ENCODE measurements at places on chromosomes 4 and X.

DNA sequence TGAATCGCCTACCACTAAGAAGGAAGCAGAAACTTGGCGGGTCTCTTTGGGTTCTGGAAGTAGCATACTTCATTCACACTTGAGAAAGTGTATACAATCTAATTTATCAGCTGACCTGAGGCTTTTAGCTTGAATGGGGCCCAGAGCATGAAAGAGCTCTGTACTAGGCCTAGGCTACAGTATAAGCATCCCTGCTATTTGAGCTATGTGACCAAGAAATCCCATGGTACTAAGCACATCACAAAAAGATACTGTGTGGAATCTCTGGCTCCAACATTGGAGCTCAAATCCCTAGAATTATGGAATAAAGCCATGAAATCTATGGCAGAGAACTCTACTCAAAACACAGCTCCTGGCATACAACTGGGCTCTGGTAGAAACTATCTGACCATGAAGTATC is 43.9 kb upstream of the CCDC149 start:
- no peak for DNase-seq

DNA sequence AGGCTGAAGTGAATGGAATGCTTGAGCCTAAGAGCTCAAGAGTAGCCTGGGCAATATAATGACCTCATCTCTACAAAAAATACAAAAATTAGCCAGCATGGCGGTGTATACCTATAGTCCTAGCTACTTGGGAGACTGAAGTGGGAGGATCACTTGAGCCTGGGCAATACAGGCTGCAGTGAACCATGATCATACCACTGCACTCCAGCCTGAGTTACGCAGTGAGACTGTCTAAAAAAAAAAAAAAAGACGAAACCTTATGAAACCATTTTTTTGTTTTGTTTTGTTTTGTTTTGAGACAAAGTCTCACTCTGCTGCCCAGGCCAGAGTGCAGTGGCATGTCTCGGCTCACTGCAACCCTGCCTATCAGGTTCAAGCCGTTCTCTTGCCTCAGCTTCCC is 36.9 kb downstream of the TLR10 start:
- DNase-seq = no peak

DNA sequence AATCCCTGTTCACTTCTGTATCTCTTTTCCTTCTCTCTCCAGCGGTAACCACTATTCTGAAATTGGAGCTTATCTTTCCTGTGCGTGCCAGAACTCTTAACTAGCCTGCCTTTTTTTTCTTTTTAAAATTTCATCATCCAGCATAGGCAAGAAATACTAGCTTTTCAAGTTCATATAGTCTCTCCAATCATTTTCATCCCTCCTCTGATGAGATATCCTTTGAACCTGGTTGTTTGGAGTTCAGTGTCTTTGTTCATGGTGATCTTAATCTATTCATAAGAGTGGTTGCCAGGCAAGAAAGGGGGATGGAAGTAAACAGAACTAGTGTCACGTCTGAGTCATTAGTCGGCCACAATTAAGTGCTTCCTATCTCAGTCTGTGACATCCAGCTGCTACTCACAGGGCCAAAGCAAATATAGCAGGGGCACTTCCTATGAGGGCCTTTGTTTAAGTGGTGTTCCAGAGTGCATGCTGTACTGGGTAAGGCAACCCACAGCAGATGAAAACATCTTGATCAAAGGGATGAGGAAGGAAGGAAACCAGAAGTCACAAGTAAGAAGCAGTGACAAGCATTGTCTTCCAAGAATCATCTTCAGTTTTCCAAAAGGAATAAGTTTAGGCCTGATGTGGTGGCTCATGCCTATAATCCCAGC is 56.4 kb upstream of the XIAP start:
- no peak for DNase-seq

GRCh38 chr4:103306870-103307375 is 108.8 kb upstream of the CENPE start:
- no peak for DNase-seq

DNA sequence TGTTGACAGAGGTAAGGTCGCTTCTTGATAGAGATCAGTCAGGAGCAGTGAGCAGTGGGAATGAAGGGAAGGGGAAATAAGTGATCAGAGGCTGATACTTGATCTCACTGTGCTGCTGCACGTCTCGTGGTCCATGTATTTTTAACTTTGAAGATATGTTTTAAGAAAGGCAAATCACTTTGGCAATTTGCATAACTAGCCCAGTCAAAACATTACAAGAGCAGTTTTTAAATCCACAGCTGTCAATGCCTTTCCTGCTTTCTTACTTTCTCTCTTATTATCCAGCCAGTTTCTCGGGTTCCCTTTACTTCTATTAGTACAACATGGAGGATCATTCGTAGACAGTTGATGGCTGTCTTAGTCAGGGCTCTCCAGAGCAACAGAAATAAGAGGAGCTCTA is 472.8 kb downstream of the TMA16 start:
- no peak for DNase-seq

- no peak for DNase-seq
These were observed 71.1 kb upstream of the ZCCHC13 start for GRCh38 chrX:74232859-74233258.

DNA sequence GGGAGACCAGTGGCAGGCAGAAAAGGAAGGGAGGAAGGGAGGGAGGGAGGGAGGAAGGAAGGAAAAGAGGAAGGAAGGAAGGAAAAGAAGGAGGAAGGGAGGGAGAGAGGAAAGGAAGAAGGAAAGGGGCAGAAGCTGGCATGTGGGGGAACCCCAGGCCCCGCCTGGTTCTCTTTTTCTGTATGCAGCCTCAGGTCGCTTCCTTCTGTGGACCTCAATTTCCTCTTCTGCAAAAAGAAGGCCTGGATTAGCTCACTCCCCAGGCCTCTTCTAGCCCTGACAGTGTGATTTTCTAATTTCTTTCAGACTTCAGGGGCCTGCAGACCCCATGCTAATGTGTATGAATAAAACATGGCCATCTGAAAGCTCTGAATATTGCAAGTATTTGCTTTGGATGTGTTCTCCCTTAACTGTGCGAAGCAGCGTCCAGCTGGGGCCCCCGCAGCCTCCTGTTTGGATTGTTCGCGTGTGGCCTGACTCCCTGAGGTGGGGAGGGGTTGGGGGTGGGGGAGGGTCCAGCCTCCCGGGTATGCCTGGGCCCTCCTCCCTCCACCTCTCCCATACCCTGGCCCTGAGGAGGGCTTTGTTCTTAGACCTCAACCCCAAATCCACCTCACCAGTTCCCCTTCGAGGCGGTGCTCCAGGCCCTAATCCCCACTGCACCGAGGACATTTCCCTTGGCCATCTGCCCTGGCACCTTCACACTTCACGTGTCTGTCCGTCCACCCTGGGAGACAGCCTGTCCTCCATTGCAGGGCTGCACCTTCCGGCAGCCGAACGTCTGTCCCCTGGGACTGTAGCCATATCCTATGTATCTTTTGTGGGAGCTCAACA is 199.9 kb upstream of the ATP6AP2 start:
- no peak for DNase-seq

- no peak for DNase-seq
These were observed 34.5 kb downstream of the ELF4 start for GRCh38 chrX:130075777-130076176.

- DNase-seq = no peak
These were observed 47.3 kb downstream of the KCNIP4 start for GRCh38 chr4:21901281-21901680.

DNA sequence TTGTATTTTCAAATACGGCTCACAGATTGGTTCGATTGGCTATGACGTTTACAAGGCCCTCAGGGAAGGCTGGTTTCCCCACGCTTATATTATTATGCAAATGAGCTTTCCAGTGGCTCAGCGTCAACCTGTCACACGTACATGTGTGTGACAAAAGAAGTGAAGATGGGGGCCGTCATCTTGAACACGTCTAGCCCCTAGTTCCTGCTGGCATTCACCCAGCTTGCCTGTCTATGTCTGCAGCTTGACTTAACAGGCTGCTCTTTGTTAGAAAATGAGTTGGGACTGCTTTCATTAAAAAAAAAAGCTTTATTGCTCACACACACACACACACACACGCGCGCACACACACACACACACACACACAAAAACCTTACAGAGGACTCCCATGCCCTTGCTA is 283.6 kb upstream of the CTSO start:
- DNase-seq = no peak

GRCh38 chr4:111991163-111991562 is 154.1 kb upstream of the FAM241A start:
- DNase-seq = no peak

DNA sequence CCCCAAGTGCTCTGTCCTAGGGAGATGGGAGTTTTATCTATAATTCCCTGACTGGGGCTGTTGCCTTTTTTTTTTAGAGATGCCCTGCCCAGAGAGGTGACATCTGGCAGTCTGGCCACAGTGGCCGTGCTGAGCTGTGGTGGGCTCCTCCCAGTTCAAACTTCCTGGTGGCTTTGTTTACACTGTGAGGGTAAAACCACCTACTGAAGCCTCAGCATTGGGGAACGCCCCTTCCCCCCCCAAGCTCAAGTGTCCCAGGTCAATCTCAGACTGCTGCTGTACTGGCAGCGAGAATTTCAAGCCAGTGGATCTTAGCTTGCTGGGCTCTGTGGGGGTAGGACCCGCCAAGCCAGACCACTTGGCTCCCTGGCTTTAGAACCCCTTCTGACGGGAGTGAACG is 38.3 kb upstream of the CBLL2 start:
- DNase-seq = no peak

DNA sequence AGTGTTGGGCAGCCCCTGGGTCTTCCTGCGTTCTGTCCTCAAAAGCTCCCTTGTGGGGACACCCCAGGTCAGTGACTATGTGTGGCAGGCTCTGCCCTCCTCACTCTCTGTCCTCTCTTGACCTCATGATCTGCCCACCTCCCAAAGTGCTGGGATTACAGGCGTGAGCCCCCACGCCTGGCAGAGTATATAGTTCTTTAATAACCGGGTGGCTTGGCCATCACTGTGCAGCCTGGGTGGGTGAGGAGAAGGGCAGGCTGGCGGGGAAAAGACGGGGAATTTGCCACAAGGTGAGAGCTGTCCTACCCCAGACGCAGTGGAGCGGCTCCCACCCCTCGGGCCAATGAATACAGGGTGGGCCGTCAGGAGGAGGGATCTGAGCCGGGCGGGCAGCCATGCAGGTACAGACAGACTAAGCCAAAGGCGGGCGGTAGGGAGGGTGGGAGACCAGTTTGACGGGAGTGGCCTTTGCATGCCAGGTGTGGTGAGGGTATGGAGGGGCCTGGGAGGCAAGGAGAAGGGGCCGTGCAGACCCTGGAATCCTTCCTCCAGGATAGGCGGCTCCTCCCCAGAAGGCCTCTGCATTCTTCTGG is 2.5 kb downstream of the SH3BP2 start:
- no peak for DNase-seq

DNA sequence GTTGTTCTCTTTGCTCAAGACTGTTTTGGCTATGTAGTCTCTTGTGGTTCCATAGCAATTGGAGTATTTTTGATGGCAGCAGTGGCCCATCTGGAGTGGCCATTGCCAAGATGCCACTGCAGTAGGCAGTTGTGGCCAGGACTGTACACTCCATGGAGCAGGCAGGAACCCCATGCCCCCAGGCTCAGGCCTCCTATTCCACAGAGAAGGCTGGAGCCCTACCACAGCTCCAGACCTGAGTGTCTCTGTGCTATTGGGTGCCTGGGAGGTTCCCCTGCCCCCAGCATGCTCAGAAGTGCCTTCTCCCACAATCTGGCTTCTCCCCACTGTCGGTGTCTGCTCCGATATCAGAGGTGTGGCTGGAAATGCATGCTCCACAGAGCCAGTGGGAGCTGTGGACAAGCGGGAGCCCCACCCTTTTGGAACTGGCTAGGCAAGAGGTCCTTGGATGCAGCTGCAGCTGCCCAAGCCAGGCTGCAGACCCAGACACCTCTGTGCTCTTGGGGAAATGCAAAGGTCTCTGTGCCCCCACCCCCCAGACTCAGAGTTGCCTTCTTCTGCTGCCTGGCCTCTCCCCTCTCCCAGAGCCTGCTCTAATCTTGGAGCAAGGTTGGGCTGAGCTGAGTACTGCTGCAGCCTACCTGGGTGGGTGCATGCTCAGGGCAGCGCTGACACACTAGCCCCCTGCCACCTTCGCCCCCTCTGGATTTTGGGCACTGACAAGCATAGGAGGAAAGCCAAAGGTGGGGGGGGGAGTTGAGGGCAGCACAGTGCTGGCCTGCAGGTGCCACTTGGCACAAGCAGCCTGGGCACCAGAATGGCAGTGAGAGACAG is 46.6 kb upstream of the UBE2NL start:
- DNase-seq = no peak

GRCh38 chr4:187602339-187603092 is 393.1 kb upstream of the ZFP42 start:
- no peak for DNase-seq

DNA sequence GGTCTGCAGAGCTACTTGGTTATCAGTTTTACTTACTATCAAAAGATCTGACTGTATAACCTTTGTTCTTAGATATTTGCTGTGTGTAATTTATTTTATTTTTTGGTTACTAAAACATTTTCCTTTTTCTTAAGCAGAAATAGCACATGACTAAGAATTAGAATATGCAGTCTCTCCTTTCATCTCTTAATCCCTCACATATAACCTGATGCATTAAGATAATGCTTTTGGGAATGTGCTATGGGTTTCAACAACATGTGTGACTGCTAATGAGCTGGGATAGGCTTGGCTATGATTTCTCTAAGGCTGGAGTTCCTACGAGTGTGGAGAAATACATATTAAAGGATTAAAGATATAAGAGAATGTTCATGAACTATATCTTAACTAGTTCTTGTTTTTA is 41.5 kb downstream of the SHROOM3 start:
- no peak for DNase-seq

DNA sequence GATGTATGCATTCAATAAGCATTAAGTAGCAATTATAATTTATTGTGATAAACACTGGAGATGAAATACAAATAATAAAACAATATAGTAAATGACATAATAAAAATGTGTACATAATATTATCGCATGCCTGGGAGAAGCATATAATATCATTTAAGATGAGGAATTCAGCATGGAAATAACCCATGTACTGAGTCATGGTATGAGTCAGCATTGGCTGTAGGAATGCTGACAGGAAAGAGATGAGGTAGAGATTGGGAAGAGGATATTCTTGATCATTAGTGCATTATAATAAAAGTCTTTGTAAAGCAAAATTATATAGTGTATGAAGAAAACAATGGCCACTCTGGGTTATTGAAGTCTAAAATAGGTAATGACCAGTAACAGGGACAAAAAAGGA is 82.8 kb downstream of the MAGEB10 start:
- no peak for DNase-seq

DNA sequence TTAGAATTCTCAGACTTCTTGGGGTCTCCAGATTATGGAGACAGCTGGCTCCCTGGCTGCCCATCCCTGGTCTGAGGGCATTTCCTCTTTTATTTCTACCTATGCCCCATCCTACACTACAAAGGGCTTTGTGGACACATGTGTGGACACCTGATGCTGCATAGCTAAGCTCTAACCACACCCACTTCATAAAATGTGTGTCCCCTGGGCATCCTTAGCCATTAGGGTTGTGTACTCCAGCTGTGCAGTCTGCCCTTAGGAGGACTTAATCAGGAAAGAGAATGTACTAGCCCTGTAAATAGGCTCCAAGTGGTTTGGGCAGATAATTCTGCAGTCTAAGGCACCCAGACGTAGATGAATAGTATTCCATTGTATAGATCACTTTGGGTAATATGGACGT is 47.0 kb downstream of the COQ2 start:
- no peak for DNase-seq

GRCh38 chrX:130083656-130084382 is 26.5 kb downstream of the ELF4 start:
- no peak for DNase-seq
